GM13977 (cell line): ENCODE measurements at places on chromosomes 5 and 9.

- no peak for DNase-seq
Observed at GRCh38 chr5:116880150-116880549, 305.5 kb upstream of the SEMA6A start.

DNA sequence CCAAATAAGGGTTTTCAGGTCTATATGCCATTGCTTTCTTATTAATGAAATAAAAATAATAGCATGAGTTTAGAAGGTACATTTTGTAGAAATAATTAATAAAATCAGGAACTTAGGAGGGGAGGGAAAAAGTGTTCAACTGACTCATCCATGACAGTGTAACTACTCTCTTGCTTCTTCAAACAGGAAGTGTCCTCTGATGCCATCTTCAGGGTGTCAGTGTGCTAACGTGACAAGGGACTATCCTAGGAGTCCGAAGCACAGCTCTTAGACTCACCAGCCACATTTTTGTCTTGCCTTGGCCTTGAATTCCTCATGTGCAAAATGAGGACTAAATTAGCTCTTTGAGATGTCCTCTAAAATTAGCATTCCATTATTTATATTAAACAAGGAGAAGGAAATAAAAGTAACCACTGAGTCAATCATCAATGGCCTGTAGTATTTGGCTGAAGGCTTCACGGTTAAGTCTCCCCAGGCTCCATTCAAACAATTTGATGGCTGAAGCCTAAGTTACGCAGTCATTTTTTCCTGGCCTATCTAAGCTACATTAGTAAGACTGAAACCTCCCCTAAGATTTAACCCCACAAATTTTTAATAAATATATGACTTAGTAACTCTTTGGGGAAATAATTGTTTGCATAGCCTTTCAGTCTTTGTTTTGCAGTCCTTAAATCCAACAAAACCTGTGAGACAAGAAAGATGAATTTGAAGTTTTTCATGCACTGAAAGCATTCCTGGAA is 151.1 kb downstream of the ARL15 start:
- DNase-seq, result no peak

DNA sequence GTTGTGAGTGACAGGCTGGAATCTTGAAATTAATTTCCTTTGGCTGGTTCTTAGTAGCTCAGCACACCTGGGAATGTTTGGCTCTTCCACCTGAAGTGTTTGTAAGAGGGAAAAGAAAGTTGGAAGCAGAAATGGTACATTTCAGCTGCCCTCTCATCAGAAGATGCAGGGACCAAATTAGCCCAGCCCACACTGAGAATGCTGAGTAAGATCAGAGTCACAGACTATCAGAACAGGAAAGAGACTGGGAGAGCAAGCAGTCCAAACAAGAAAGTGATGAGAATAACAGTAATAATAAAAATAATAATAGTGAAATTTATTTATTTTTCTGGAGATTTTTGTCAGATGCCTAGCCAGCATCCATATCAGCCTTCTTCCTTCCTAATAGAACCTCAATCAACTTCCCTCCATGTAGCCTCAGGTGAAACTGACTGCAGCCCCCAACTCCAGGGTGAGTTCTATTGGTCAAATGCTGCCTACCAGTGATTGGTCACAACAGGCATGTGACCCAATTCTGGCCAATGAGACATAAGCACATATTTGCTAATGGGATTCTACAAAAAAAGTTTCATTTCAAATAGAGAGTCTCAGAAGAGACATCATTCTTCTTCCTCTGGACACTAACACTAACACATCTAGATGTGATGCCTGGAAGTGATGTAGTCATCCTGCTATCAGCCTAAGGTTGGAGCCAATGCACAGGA is 31.2 kb upstream of the ADRA1B start:
- DNase-seq, result no peak

GRCh38 chr9:91295357-91295756 is 66.4 kb downstream of the AUH start:
- DNase-seq, result no peak

GRCh38 chr5:14513266-14513665 is 68.3 kb upstream of the OTULINL start:
- DNase-seq, result no peak

GRCh38 chr5:157076558-157076957 is 17.6 kb upstream of the HAVCR1 start:
- DNase-seq, result no peak

DNA sequence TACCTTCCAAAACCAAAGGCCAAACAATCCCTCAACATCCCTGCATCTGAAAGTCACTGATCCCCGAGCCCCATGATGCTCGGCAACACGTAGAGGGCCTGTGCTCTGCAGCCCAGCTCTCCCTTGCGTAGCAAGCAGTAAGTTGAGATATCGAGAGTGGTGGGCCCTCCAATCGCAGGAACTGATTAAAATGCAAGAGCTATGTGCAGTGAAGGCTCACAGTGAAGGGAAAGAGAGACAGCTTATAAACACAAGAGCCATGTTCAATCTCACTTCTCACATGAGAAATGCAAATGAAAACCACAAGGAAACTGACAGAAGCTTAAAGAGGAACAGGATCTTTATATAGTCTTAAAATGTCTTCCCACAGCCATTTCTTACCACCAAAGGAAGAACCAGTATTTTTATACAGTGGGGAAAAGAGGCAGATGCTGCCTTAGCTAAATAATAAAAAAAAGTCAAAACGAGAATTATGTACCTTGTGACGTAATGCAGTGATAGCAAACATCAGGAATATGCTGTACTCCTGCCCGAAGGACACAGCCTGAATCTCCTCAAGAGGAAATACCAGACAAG is 24.6 kb downstream of the TTF1 start:
- peak; percentile 68 for DNase-seq

- DNase-seq, result no peak
Observed at GRCh38 chr9:114991861-114992260, 61.5 kb upstream of the TNFSF8 start.

DNA sequence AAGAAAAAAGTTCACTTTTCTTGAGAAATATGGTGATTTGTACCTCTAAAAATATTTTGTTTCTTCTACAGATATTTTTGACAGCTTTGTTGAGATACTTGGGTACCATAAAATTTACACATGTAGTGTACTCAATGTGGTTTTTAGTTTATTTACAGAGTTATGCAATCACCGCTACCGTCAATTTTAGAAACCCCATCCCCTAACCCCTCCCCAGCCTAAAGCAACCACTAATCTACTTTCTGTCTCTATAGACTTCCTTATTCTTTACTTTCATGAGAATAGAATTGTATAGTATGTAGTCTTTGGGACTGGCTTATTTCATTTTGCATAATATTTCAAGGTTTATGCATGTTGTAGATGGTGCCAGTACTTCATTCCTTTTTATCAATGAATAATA is 45.0 kb upstream of the TDRD7 start:
- DNase-seq, result peak; percentile 55

DNA sequence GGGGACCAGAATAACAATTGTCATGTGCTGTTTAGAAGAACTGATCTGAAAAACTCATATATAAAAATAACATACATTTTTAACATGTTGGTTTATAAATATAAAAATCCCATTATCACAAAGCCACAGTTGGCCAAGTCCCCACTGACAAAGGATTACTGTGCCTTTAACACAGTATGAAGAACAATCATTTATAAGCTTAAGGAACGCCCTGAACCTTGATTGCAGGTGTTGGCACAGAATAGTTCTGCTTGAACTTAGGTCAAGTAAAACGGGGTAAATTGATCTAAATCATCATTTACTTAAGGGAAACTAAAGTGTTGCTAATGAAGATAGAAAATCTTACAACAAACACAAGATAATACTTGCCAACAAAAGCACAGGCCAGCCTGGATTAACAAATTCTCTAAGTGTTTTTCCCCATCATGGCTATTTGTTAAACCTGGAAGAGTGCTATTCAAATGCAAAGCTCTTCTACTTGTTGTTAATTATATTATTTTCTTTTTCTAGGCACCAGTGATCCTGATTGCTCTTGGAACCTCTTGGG is 46.1 kb downstream of the ASTN2 start:
- DNase-seq, result no peak

DNA sequence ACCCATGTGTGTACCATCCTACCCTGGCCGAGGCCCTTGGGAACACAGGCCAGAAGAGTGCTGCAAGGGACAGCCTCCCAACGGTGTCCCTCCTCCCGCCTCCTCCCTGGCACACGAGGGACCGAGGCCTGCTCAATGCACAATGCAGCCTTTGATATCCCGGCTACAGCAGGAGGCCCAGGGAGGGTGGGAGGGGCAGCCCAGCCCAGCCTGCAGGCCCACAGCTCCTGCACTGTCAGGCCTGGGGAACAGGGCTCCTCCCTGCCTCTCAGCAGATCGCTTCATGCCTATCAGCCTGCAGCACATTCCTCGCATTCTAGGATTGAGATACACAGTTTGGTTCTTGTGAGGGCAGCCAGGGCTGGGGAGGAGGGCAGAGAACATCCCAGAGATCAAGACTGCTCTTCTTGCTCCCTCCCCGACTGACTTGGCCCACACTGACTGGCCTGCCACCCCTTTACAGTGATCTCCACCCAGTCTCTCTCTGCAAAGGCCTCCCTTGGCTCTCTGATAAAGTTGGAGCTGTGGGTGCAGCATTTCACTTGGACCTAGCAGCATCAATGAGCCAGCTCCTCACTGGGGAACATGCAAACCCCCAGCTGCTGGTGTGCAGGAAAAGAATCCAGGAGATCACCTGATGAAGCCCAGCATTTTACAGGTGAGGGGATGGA is at the start of gene SH3TC2:
TSS of gene SH3TC2 (minus strand) at position 46 of the 671 bp plus-strand sequence. CDS start at position 6, 40 bp downstream.
- DNase-seq, result no peak

DNA sequence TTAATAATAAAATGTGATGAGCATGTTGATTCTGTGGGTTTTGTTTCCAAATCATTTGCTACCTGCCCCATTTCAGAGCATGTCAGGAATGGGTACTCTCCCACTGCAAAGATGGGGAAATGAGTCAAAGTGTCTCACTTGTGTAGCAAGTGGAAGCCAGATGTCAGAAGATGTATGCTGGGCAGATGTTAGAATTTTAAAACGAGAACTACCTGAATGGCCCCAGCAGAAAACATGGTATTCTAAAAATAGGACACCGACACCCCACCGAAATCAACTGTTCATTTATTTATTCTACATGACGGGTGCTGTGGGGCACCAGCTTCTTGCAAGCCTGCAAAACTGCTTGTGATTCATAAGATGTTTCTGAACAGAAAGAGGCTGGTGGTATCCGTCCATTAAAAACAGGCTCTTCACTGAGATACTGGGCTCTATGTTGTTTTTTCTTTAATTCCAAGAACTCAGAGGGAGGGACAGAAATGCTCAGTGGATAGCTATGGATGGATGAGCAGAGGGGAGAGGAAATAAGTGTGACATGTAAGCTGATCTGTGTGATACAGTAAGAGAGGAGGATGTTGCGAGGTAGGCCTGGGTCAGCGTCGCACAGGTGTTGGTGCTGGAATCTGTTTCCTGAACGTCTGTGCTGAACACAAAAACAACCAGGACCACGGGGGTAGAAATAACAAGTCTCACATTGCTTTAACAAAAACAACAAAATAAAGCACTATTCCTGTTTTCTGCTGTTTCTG is 157.2 kb downstream of the EFNA5 start:
- DNase-seq, result no peak

DNA sequence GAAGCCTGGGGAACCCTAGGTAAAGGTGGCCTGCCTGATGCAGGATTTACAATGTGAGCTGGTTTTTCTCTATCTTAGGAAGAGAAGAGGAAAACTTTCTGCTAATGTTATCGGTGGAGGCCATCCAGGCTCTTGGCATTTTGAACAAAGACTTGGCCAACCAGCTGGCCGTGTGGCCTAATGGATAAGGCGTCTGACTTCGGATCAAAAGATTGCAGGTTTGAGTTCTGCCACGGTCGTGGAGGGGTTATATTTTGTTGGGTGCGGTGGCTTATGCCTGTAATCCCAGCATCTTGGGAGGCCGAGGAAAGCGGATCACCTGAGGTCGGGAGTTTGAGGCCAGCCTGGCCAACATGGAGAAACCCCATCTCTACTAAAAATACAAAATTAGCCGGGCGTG is 9.6 kb downstream of the C9orf152 start:
- DNase-seq, result no peak

GRCh38 chr9:69671311-69671878 is 776 bp downstream of the APBA1 start:
- DNase-seq, result no peak

- no peak for DNase-seq
Observed at GRCh38 chr9:3337515-3338225, 188.1 kb downstream of the RFX3 start.

- no peak for DNase-seq
Observed at GRCh38 chr5:136802383-136802782, 437.0 kb upstream of the TRPC7 start.
